AG20443 (cell line): ENCODE measurements at places on chromosomes 3 and 15.

DNA sequence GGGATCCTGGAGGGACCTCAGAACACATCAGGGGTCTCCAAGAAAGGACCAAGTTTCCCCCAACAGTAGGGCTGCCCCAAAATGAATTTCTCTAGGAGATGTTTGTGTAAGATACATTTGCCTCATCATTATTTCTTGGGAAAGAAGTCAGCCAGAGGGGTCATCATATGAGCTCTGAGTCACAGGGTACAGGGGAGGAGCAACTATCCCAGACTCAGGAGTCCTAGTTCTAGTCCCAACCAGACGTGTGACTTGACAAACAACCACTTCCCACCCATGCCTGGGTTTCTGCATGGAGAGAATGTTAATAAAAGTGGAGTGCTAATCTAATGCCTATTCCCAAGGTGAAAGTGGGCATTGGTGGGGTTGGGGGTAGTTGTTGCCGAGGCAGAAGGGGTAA, 144.1 kb downstream of the ALDH1A2 start:
- no peak for DNase-seq

- no peak for DNase-seq
These were observed 57.4 kb downstream of the CPA3 start for GRCh38 chr3:148922467-148922866.

GRCh38 chr3:188465311-188465710, 311.4 kb downstream of the LPP start:
- no peak for DNase-seq

GRCh38 chr3:134681522-134681900, 30.7 kb upstream of the KY start:
- peak; percentile 48 for DNase-seq

DNA sequence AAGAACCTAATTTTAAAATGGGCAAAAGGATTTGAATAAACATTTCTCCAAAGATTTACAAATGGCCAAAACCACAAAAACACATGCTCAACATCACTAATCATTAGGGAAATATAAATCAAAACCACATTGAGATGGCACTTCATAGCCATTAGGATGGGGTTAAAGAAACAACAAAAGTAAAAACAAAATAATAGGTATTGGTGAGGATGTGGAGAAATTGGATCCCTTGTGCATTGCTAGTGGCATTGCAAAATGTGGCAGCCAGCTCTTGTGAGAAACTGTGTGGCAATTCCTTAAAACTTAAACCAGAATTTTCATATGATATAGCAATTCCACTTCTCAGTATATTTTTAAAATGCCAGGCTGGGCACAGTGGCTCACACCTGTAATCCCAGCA, 126.5 kb downstream of the STT3B start:
- no peak for DNase-seq

DNA sequence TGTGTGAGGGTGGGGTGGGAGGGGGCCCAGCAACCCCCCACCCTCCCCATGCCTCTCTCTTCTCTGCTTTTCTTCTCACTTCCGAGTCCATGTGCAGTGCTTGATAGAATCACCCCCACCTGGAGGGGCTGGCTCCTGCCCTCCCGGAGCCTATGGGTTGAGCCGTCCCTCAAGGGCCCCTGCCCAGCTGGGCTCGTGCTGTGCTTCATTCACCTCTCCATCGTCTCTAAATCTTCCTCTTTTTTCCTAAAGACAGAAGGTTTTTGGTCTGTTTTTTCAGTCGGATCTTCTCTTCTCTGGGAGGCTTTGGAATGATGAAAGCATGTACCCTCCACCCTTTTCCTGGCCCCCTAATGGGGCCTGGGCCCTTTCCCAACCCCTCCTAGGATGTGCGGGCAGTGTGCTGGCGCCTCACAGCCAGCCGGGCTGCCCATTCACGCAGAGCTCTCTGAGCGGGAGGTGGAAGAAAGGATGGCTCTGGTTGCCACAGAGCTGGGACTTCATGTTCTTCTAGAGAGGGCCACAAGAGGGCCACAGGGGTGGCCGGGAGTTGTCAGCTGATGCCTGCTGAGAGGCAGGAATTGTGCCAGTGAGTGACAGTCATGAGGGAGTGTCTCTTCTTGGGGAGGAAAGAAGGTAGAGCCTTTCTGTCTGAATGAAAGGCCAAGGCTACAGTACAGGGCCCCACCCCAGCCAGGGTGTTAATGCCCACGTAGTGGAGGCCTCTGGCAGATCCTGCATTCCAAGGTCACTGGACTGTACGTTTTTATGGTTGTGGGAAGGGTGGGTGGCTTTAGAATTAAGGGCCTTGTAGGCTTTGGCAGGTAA, 8.1 kb downstream of the FAM131A start:
- peak; percentile 90 for DNase-seq

GRCh38 chr15:65361708-65362459, 15.9 kb downstream of the IGDCC3 start:
- DNase-seq: no peak

GRCh38 chr3:136730595-136731273, 21.4 kb downstream of the STAG1 start:
- DNase-seq: no peak

GRCh38 chr3:195708626-195709481, 11.9 kb upstream of the MUC20 start:
- no peak for DNase-seq

GRCh38 chr15:40420071-40420713, 14.6 kb downstream of the IVD start:
- no peak for DNase-seq

- no peak for DNase-seq
These were observed 64.8 kb downstream of the FAM43A start for GRCh38 chr3:194750491-194750828.

DNA sequence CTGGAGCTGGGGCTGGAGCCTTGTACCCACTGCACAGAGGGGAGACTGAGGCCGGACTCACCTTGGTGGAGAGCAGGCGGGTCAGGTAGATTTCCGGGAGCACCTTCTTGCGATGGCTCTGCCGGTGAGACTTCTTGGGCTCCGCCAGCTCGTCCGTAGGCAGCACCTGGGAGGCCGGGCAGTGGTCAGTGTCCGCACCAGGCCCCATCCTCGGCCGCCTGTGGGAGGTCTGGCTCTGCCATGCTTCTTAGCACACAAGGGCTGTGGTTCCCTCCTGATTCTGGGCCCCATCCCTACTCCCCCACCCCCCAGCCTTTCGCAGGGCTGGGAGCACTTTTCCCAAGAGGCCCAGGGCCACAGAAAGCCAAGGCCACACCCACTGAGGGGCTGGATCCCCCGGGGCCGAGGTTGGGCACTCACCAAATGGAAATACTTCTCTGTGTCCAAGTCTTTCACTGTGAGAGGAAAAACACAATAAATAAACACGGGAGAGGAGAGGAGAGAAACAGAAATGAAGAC, 17.4 kb downstream of the H1-8 start:
- DNase-seq: peak; percentile 59

DNA sequence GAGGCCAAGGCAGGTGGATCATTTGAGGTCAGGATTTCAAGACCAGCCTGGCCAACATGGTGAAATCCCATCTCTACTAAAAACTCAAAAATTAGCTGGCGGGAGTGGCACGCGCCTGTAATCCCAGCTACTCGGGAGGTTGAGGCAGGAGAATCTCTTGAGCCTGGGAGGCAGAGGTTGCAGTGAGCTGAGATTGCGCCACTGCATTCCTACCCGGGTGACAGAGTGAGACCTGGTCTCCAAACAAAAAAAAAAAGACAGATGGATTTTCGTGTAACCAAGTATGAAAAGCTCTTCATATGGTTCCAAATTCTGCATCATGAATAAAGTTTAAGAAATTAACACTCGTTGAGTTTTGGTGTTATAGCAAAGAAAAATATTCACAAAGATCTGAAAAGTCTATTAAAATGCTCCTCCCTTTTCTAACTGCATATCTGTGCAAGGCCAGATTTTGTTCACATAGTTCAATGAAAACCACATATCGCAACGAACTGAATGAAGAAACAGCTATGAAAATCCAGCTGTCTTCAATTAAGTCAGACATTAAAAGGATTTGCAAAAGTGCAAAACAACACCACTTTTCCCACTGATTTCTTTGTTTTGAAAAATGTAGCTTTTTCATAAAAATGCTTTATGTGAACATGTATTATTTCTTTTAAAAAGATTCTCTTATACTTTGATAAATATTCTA, 23.8 kb upstream of the FBLN2 start:
- DNase-seq: peak; percentile 46

GRCh38 chr3:40097131-40098117, 212.1 kb upstream of the EIF1B start:
- peak; percentile 47 for DNase-seq

- DNase-seq: no peak
These were observed 47.7 kb downstream of the ZBTB20 start for GRCh38 chr3:115099134-115099985.

- peak; percentile 81 for DNase-seq
These were observed 14.5 kb downstream of the EFCAB12 start for GRCh38 chr3:129413687-129414506.

DNA sequence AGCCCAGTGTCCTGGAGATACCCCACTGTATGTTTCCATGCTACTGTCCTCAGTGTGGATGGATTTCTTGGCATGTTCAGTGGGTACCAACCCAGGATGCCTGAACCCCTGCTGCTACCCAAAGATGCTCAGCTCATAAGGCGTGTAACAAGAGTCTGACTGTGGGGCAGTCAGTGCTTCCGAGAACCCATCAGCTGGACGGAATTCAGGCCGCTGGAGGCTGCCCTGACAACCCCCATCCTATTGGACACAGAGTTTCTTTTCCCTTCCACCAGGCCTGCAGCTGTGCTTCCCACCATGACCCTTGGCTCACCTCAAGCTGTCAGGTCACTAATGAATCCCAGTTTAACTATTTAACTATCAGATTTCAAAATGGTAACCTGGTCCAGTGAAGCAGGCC, 224.1 kb upstream of the FEZF2 start:
- no peak for DNase-seq

- DNase-seq: no peak
These were observed 25.3 kb downstream of the RAD18 start for GRCh38 chr3:8938021-8938420.

GRCh38 chr3:131001071-131001470, 25.6 kb downstream of the ASTE1 start:
- DNase-seq: no peak

DNA sequence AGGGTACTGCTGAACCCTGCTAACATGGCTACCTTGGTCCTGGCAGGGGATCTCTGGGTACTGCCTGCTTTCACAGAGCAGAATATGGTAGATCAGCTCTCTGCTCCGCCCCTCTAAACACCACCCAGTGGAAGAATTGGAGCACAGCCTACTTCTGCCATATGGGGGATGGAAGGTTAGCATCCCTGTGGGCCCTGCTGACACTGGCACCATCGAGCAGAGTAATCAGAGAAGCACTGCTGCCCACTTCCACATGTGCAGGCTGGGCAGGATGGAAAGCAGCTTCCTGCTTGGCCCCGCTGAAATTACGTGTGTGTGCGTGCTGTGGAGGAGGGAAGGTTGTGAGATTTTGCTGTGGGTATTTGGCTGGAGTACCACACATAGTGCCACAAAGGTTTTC, 24.8 kb downstream of the CCR1 start:
- DNase-seq: no peak

DNA sequence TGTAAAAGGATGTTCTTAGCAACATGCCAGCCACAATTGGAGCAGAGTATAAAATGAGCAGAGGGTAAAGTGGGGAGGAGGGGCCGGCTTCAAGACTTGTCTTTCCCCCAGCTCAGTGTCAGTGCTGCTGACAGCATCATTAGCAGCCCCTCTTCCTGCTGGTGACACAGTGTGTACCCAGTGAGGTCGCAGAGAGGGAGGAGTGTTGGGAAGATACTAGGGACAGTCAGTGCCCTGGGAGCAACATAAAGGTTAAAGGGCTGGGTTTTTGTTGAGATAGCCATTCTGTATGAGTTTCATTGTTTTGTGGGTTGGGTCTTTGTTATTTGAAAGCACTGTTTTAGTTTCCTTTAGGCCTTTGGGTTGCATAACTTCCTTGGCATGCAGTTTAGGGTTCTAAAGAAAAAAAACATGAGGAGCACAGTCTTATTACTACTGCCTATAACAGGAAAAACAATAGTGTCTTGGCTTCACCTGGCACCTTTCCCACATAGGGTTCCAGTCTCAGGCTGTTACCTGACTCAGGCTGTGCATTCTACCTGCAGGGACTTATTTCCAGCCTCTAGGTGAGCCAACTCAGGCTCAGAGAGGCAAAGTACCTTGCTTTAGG, 94.1 kb upstream of the SKOR1 start:
- no peak for DNase-seq

- no peak for DNase-seq
These were observed 191.8 kb downstream of the FAM43A start for GRCh38 chr3:194877291-194878119.

DNA sequence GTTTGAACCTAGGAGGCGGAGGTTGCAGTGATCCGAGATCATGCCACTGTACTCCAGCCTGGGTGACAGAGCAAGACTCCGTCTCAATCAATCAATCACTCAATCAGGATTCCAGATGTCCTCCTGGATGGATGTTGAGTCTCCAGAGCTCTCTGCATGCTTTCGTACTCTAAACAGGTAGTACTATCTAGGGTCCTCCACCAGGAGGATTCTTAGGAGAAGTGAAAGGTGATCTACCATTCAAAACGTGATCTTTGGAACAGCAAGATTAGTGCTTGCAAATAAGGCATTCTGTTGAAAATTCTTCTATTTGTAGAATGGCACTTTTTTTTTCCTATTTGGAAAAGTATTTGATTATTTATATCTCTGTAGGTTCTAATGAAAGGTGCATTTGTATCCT, 34.3 kb downstream of the CNOT10 start:
- no peak for DNase-seq

- DNase-seq: no peak
These were observed 107.4 kb upstream of the SLC4A7 start for GRCh38 chr3:27591312-27592210.

GRCh38 chr15:22955544-22956119, 24.5 kb downstream of the CYFIP1 start:
- no peak for DNase-seq

GRCh38 chr3:55797084-55797483, 310.0 kb upstream of the WNT5A start:
- DNase-seq: no peak

- DNase-seq: peak; percentile 76
These were observed 48.8 kb downstream of the ABHD2 start for GRCh38 chr15:89136818-89137772.

GRCh38 chr15:70196372-70197316, 98.9 kb upstream of the TLE3 start:
- DNase-seq: peak; percentile 93

- no peak for DNase-seq
These were observed 26.2 kb upstream of the CLDN16 start for GRCh38 chr3:190361791-190362190.

DNA sequence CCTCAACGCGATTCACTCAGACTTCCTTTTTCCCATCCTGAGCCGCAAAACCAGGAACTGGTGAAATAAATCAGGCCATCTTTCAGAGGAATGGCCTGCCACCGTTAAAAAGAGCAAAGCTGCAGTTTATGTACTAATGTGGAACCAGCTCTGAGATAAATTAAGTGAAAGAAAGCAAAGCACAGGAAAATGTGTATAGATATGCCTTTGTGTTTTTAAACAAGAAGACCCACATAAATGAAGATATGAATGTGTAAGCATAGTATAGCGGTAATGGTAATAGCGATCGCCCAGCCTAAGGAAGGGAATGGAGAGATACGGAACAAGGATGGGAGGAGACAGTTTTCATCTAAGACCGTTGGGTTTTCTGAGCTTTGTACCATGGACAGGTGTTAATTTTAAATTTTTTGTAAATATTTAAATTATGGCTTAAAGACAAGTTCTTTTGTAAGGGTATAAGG, 30.8 kb upstream of the RPN1 start:
- DNase-seq: no peak

- no peak for DNase-seq
These were observed 4.2 kb upstream of the RAB8B start for GRCh38 chr15:63185206-63185605.

GRCh38 chr15:36407647-36408046, 171.8 kb upstream of the CDIN1 start:
- DNase-seq: peak; percentile 71

- no peak for DNase-seq
These were observed 17.4 kb downstream of the FILIP1L start for GRCh38 chr3:100096866-100097265.
